Breast epithelium (tissue), 4 donors: ENCODE measurements at places on chromosomes 3 and 15. TPM values are rescaled to one million over a fixed set of nuclear protein-coding genes. Genes with fewer than 3 reads are reported as not detected.

DNA sequence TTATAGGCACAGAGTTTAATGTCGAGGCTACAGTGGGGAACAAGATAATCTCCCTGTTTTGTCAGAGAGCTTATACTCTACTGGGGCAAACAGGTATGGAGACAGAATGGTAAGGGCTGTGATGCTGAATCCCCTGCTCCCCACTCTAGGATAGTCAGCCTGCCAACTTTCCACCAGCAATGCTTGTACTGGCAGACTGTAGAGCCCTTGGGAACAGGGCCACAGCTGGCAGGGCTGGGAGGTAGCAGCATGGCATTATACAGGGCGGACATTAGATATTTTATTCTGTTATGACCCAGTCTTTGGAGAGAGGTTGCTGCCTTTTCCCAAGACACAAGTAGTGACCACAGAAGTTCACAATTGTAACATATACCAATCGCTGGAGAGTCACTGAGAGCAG lies 91.2 kb downstream of the ARRDC4 start:
- H3K4me3 ChIP-seq: no peak overlapping the region
- no peaks in the 10 kb centered on the region for H3K27me3 ChIP-seq
- H3K36me3 ChIP-seq: no peaks in the 10 kb centered on the region
- DNase-seq: no peak
- no peaks in the 10 kb centered on the region for H3K4me1 ChIP-seq
- H3K27ac ChIP-seq: no peak overlapping the region

- no peaks in the 10 kb centered on the region for H3K4me1 ChIP-seq
- no peak for DNase-seq
Measured at GRCh38 chr3:151318313-151318712, 1.7 kb upstream of the GPR87 start.

GRCh38 chr3:159971311-159971710 lies 17.3 kb upstream of the IL12A start:
- no peaks in the 10 kb centered on the region for H3K36me3 ChIP-seq
- H3K4me1 ChIP-seq: no peaks in the 10 kb centered on the region
- H3K4me3 ChIP-seq: no peak overlapping the region
- no peak for DNase-seq
- no peak overlapping the region for H3K27ac ChIP-seq

DNA sequence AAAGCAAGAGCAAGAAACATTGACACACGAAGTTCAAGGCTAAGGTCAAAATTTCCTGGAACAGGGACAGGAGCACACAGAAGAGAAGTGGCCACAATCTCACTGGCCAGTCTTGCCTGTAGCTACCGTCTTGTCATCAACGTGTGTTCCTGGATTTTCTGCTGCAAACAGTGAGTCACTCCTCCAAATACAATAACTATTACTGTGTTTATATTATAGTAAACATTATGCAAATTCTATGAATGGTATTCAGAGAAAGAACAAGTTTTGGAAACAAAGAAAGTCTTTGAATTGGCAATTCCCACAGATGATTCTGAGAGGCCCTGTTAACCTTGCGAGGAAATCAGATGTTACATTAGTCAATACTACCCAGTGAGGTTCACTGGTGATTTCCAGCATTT lies 220.5 kb downstream of the FAM43A start:
- no peak overlapping the region for H3K27ac ChIP-seq
- no peaks in the 10 kb centered on the region for H3K4me1 ChIP-seq
- H3K27me3 ChIP-seq: no peaks in the 10 kb centered on the region
- no peaks in the 10 kb centered on the region for H3K36me3 ChIP-seq

GRCh38 chr3:190083635-190084034 lies 37.1 kb downstream of the P3H2 start:
- DNase-seq: no peak
- H3K4me3 ChIP-seq: no peak overlapping the region
- H3K27ac ChIP-seq: no peak overlapping the region
- no peaks in the 10 kb centered on the region for H3K36me3 ChIP-seq
- no peaks in the 10 kb centered on the region for H3K27me3 ChIP-seq
- no peaks in the 10 kb centered on the region for H3K4me1 ChIP-seq

The TRH gene
- not detected for total RNA-seq

DNA sequence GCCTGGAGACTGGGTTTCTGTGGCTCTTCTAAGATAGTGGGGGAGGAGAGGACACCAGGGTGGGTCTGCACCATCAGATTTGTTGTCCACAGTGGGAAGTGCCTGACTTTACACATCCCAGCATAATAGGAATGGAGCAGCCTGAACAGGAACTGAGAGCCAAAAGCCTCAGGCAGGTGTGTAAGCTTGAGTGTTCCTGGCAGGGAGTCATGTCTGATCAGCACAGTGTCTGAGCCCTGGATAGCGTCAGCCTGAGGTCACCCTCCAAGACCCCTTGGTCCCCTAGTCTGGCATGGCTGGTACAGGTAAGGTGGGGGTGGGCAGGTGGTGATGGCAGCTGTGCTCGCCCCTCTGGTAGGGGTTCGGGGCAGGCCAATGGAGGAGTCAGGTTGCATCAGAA lies 20.2 kb downstream of the INSYN1 start:
- no peaks in the 10 kb centered on the region for H3K27me3 ChIP-seq
- no peak overlapping the region for H3K27ac ChIP-seq
- DNase-seq: no peak

The MEGF11 gene
- total RNA-seq: not detected

DNA sequence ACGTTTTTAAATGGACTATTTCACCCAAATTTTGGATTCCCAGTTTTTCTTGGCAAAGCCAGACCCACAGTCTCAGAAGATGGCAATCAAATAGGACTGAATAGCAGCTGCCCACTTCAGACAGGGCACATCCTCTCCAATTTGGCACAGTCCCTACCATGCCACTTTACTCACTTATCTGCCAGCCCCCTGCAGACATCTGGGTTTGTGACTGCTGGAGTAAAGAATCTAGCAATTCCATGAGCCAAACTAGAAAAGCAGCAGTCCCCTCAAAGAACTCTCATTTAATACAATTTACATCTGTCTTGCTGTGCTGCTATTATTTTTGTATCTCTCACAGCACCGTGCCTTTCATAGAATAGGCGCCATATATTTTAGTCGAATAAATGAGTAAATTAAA lies 16.0 kb upstream of the LRRN1 start:
- H3K4me1 ChIP-seq: no peaks in the 10 kb centered on the region
- no peaks in the 10 kb centered on the region for H3K27me3 ChIP-seq
- no peak overlapping the region for H3K4me3 ChIP-seq
- DNase-seq: no peak
- H3K27ac ChIP-seq: no peak overlapping the region
- H3K36me3 ChIP-seq: no peaks in the 10 kb centered on the region

- H3K27ac ChIP-seq: no peak overlapping the region
- no peaks in the 10 kb centered on the region for H3K4me1 ChIP-seq
- H3K36me3 ChIP-seq: no peaks in the 10 kb centered on the region
- DNase-seq: no peak
- no peaks in the 10 kb centered on the region for H3K27me3 ChIP-seq
Measured at GRCh38 chr3:156643729-156644389, 30.5 kb upstream of the TIPARP start.

DNA sequence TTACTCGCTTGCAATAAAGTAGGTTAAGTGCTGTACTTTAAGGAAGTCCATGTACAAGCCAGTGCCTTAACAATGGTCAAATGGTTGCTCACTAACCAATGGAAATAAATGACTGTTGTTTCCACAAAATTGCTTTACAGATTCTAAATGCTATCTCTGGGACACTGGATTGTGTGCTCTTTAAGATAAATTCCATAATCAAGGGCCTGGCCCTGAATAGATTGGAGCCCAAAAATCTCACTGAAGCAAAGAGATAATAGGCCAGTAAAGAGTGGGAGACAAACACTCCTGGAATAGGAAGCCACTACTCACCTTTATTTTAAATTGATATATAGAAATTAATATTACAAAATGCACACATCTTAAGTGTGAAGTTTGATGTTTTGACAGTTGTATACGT lies 62.4 kb upstream of the GOLGA6B start:
- H3K4me3 ChIP-seq: no peak overlapping the region
- DNase-seq: no peak
- no peaks in the 10 kb centered on the region for H3K36me3 ChIP-seq
- no peak overlapping the region for H3K27ac ChIP-seq

GRCh38 chr3:64072126-64072525 lies 48.8 kb upstream of the PSMD6 start:
- no peak overlapping the region for H3K4me3 ChIP-seq
- H3K4me1 ChIP-seq: no peaks in the 10 kb centered on the region
- H3K36me3 ChIP-seq: no peaks in the 10 kb centered on the region

DNA sequence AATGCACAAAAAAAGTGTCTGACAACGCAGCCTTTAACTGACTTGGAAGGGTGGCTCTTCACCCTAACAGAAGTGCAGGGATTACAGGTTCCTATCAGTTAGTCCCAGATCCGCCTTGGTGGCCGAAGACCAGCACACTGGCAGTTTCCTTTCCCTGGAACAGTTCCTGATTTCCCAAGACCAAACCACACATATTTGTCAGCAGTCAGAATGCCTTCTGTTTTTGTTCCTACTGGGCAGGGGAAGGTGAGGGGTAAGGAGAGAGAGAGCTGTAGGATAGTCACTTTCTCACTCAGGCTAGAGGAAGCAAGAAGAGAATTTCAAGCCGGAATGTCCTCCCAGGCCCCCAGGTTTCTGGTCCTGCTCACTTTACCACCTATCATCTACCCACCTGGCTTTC lies 9.2 kb downstream of the CXCR6 start:
- H3K36me3 ChIP-seq: peaks cover 17% of the 10 kb centered on the region
- H3K4me3 ChIP-seq: no peak overlapping the region
- no peaks in the 10 kb centered on the region for H3K27me3 ChIP-seq
- DNase-seq: no peak

The EXD1 gene
- total RNA-seq: not detected

- no peak overlapping the region for H3K4me3 ChIP-seq
- H3K4me1 ChIP-seq: peaks cover 24% of the 10 kb centered on the region
- H3K36me3 ChIP-seq: no peaks in the 10 kb centered on the region
- H3K27me3 ChIP-seq: no peaks in the 10 kb centered on the region
- DNase-seq: no peak
Measured at GRCh38 chr3:58628823-58629562, 37.6 kb downstream of the FAM3D start.

DNA sequence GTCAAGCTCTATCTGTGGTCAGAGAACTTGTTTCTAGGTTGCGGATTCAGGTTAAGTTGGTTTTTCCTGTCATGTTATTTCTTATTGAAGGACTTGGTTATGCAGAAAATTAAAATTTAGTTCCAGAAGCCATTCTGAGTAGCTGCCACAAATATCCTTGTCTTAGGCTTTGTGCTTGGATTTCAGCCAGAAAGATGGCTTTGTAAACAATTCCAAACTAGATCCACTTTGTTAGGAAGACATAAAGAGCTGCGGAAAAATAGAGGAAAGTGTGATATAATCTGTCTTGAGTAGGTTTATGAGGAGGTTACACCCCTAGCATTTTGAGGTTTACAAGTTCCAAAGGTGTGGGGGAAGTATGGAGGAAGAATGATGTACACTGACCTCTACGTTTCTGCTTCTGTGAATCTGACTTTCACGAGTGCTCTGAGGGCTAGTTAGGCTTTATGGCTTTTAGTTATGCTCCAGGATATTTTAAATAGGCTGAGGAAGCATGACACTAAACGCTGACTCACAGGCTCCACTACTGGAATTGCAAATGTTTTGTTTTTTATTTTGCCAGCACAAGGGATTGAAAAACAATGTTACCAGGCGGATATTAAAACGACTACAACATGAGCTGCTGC lies 46.3 kb upstream of the UTS2B start:
- peak overlapping the region; percentile 64 for H3K27ac ChIP-seq
- no peak for DNase-seq
- H3K36me3 ChIP-seq: peaks cover 7% of the 10 kb centered on the region
- no peaks in the 10 kb centered on the region for H3K27me3 ChIP-seq
- H3K4me1 ChIP-seq: peaks cover 15% of the 10 kb centered on the region

- H3K27me3 ChIP-seq: no peaks in the 10 kb centered on the region
- H3K27ac ChIP-seq: no peak overlapping the region
- H3K4me1 ChIP-seq: no peaks in the 10 kb centered on the region
- no peak overlapping the region for H3K4me3 ChIP-seq
- DNase-seq: no peak
Measured at GRCh38 chr3:99809565-99809964, 8.1 kb upstream of the CMSS1 start.

DNA sequence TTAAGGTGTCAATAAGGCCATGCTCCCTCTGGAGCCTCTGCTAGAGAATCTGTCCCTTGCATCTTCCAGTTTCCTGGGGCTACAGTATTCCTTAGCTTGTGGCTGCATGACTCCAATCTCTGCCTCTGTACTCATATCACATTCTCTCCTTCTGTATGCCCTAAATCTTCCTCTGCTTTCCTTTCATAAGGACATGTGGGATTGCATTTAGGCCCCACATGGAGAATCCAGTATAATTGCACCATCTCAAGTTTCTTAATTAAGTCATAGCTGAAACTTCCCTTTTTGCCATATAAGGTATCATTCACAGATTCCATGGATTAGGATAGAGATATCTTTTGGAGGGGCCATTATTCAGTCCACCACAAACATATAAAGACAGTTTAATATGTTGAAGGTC lies 409.8 kb upstream of the TMCO5A start:
- no peaks in the 10 kb centered on the region for H3K4me1 ChIP-seq
- H3K4me3 ChIP-seq: no peak overlapping the region
- H3K27ac ChIP-seq: no peak overlapping the region
- H3K36me3 ChIP-seq: no peaks in the 10 kb centered on the region

DNA sequence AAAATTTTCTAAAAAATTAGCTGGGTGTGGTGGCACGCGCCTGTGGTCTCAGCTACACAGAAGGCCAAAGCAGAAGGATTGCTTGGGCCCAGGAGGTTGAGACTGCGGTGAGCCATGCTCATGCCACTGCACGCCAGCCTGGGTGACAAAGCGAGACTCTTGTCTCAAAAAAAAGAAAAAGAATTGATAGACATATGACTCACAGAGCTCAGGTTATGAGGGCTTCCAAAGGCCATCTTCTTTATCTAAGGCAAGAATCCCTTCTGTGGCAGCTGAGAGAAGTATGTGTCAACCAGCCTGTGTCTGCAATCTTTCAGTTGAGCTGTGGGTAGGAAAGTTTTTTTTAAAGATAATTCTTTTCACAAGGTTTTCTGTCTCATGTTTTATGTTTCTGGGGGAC lies 53.9 kb downstream of the MRPS25 start:
- H3K4me1 ChIP-seq: no peaks in the 10 kb centered on the region
- no peak for DNase-seq
- H3K36me3 ChIP-seq: no peaks in the 10 kb centered on the region
- no peak overlapping the region for H3K4me3 ChIP-seq

- DNase-seq: no peak
- H3K27me3 ChIP-seq: no peaks in the 10 kb centered on the region
- peak overlapping the region; percentile 96 for H3K4me3 ChIP-seq
- H3K27ac ChIP-seq: peak overlapping the region; percentile 98
- peaks cover 10% of the 10 kb centered on the region for H3K4me1 ChIP-seq
- H3K36me3 ChIP-seq: no peaks in the 10 kb centered on the region
Measured at GRCh38 chr15:73994912-73995622, 551 bp downstream of the PML start.

The SLC22A13 gene
- not detected for total RNA-seq

GRCh38 chr3:122629763-122630162 lies 50.9 kb upstream of the PARP14 start:
- H3K4me3 ChIP-seq: no peak overlapping the region
- H3K27me3 ChIP-seq: no peaks in the 10 kb centered on the region
- no peak for DNase-seq
- H3K36me3 ChIP-seq: no peaks in the 10 kb centered on the region
- H3K27ac ChIP-seq: no peak overlapping the region

- no peaks in the 10 kb centered on the region for H3K4me1 ChIP-seq
- H3K4me3 ChIP-seq: no peak overlapping the region
- no peaks in the 10 kb centered on the region for H3K27me3 ChIP-seq
Measured at GRCh38 chr15:66515901-66516322, 10.8 kb downstream of the ZWILCH start.

GRCh38 chr3:141127344-141128125 lies 76.4 kb downstream of the SPSB4 start:
- no peaks in the 10 kb centered on the region for H3K27me3 ChIP-seq
- H3K36me3 ChIP-seq: no peaks in the 10 kb centered on the region
- DNase-seq: no peak
- no peak overlapping the region for H3K4me3 ChIP-seq
- H3K27ac ChIP-seq: no peak overlapping the region
